ENCODE measurements at places on chromosomes 16 and 17.
A peak's percentile ranks its signal among the peaks of the same experiment; 100 is the strongest.

DNA sequence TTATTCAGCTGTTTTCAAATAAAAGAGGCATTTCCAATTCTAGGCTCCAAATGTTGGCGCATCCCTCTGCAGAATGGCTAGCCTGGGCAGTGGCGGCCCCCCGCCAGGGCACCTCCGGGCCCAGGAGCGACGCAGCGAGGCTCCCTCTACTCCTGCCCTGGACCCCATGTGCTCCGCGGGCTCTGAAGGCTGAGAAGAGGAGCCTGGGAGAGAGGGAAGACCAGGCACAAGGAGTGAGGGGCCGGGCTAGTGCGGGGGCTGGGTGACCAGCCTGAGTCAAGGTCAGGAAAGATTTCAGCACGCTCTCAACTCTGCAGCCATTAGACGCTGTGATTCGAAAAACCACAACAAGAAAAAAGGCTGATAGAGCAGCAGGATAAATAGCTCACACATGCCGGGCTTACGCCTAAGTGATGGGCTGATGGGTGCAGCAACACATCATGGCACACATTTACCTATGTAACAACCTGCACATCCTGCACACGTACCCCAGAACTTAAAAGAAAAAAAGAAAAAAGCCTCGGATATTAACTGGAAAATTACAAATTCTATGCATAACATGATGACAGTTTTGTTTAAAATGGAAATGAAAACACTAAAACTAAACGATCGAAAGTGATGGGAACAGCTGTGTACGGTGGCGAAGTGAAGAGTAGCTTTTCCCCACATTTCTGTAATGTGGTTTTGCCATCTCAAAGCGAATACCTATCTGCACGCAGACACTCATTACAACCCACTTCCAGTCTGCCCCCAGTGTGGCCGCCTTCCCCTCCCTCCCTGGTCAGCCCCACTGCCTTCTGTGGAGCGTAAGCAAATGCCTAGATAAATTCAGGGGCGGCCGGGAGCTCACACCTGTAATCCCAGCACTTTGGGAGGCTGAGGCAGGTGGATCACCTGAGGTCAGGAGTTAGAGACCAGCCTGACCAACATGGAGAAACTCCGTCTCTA lies 44.4 kb downstream of the MAP1LC3B start:
- no peak for DNase-seq

- DNase-seq = no peak
Measured at GRCh38 chr17:81251709-81252301, 12.7 kb downstream of the NDUFAF8 start.

DNA sequence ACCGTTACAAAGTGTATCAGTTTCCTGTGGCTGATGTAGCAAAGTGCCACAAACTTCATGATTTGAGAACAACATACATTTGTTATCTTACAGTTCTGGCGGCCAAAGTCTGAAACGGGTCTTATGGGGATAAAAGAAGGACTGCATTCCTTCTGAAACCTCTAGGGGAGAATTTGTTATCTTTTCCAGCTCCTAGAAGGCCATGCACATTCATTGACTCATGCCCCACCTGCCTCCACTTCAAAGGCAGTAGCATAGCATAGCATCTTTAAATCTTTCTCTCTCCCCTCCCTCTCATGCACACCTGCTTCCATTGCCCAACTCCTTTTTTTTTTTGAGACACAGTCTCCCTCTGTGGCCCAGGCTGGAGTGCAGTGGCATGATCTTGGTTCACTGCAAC lies 190.7 kb upstream of the DYNLRB2 start:
- no peak for DNase-seq

DNA sequence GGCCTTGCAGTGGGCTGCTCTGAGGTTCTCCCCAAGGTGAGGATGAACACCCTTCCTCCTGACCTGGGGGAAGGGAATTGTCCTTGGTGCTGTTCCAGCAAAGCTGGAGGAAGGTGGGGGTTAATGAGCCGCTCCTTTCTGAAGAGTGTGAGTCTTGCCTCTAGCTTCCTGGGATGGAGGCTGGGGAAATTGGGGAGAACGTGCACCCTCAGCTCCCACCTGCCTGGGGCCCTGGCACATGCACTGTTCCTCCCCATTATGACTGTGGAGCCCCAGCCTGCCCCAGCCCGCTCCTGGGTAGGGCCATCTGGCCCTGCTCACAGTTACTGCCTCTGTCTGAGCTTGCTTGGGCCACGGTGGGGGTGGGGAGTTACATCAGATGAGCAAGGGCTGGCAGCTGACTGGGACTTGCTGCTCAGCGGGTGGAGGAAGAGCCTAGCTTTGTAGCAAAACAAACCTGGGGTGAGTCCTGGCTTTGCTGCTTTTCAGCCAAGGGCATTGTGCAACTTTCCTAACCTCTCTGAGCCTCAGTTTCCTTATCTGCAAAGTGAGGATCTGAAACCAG lies 11.1 kb downstream of the TNS4 start:
- DNase-seq = peak; percentile 75

DNA sequence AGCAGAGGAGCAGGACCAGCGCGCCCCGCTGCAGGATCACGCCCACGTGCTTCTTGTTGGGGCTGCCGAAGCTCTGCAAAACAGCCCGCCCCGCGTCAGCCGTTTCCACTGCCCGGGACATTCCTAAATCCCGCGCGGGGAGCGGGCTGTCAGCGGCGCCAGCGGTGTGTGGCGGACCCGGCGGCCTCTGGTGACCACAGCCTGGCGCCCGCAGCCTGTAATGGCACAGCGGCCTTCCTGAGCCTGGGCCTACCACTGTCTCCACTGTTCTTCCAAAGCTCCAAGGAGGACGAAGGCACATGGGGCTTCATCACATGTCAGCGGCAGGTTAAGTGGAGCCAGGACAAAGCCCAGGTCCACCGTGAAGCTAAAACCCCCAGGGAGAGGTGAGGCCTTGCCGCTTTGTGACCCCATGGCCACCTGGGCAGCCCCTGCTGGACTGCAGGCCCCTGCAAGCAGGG lies 2.5 kb downstream of the SLC47A2 start:
- DNase-seq = no peak

DNA sequence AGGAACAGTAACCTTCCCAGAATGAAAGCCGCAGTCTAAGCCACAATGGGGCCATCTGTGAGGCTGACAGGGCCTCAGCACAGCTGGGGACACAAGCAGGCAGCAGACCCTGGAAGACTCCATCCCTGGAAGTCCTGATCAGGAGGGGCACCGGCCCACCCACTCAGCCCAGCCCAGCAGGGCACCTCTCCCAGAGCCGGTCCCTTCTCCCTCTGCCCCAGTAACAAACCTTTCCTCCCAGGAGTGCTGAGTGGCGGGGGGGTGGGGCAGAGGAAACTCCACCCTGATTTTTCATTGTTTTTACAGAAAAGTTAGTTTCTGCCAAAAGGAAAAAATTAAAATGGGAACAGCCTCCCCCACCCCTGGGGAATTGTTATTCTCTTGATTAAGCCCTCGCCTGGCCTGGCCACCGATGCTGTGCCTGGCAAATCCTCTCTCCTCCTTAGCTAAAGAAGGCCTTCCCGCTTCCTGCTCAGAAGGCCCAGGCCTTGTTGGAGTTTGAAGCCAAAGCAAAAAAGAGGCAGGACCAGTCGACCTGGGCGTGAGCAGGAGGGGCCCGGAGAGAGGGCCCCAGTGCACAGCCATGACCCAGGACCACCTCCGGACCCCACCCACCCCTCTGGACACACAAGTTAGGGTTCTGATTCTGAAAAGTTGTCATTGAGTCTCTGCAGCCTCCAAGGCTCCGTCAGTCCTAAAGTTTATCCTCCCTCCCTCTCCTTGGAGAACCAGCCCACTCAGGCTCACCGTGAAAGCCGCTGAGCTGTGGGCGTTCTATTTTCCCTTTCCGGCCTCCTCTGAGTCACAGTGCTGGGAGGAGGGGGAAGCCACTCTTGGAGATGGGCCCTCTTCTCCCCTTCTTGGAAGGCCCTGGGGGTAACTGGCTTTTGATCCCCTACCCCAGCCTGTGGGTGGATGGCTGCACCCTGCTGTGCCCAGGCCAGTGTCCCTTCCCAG lies 128.4 kb upstream of the TNRC6C start:
- peak; percentile 51 for DNase-seq

DNA sequence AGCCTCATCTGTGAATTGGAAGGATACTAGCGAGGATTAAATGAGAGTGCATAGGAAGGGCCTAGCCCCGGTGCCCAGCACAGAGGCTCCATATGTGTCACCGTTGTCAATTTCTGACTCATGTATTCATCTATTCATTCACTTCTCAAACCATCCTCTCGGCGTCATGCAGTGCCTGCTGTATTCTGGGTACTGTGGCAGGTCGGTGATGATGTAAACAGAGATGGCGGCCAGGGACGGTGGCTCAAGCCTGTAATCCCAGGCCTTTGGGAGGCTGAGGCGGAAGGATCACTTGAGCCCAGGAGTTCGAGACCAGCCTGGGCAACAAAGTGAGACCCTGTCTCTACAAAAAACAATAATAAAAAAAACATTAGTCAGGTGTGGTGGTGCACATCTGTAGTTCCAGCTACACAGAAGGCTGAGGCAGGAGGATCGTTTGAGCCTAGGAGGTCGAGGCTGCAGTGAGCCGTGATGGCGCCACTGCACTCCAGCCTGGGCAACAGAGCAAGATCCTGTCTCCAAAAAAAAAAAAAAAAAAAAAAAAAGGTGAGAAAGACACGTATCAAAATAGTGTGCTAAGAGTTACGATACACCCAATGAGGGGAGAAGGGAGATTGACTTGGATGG lies 4.3 kb upstream of the PPP1R1B start:
- DNase-seq = no peak

- no peak for DNase-seq
Measured at GRCh38 chr16:27254262-27254811, 14.2 kb downstream of the NSMCE1 start.

- no peak for DNase-seq
Measured at GRCh38 chr17:1446201-1446600, 9.8 kb downstream of the CRK start.

- DNase-seq = no peak
Measured at GRCh38 chr17:2805961-2806360, 9.7 kb downstream of the RAP1GAP2 start.

GRCh38 chr17:78979780-78980623 lies at the start of gene LGALS3BP:
Gene LGALS3BP (minus strand): TSS chr17:78979923. CDS start chr17:78977191, 2,732 bp downstream.
- DNase-seq = peak; percentile 93

Measured in RWPE1 (cell line).